ENCODE measurements at places on chromosomes 6 and 20.

GRCh38 chr6:136646377-136646776 is 96.2 kb upstream of the MAP7 start:
- DNase-seq = no peak

DNA sequence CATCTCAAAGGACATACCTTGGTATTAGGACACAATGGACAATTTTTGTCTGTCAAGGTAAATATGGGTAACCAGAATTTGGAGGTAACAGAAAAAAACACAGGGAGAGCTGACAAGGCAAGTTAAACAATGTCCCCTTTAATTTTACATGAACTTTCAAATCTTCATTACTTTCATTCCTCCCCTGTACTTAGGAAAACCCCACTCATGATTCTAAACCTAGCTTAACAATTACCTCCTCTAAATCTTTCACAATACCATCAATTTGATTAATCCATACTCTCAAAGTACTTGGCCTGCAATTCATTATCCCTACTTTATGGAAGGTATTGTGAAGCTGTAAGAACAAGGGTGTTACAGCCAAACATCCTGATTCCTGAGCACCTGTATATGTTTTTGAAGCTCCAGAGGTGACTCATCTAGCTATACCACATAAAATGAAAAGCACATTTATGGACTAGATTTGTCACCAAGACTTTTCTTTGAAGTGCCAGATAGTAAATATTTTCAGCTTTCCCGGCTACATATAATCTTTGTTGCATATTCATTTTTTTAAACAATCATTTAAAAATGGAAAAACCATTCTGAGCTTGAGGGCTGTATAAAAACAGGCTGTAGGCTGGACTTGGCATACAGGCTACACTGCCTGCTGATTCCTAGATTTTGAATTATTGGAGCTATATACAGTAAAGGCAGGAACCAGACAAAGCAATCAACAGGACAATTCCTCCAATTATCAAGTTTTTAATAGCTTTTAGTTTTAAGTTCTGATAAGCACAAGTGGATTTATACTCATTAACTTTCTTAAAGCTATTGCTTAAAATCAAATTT is 22.9 kb downstream of the DEK start:
- DNase-seq = no peak

- no peak for DNase-seq
These were observed 50.2 kb downstream of the TRAM2 start for GRCh38 chr6:52526634-52527033.

DNA sequence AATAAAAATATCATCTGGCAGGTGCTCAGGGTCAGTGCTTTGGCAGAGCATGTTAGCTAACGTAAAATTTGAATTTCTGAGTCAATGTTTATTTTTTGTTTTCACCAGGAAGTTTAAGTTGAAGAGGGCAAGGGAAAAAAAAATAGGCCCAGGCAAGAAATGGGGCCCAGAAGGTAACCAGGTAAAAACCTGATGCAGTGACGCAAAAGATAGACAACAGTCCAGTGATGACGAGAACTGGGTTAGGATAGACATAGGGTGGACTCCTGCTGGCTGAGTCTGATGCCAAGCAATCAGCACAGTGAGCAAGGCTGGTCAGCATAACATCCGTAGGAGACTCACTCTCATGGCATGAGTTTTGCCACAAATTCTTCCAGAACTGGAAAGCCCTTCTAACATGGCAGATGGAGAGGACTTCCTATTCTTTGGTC is 42.2 kb downstream of the ZHX3 start:
- no peak for DNase-seq

All from CD4-positive, alpha-beta T cell treated with Interleukin-12 subunit alpha and Interleukin-12 subunit beta, for 1 hour (primary cell).